ENCODE measurements at places on chromosomes 4 and X.

DNA sequence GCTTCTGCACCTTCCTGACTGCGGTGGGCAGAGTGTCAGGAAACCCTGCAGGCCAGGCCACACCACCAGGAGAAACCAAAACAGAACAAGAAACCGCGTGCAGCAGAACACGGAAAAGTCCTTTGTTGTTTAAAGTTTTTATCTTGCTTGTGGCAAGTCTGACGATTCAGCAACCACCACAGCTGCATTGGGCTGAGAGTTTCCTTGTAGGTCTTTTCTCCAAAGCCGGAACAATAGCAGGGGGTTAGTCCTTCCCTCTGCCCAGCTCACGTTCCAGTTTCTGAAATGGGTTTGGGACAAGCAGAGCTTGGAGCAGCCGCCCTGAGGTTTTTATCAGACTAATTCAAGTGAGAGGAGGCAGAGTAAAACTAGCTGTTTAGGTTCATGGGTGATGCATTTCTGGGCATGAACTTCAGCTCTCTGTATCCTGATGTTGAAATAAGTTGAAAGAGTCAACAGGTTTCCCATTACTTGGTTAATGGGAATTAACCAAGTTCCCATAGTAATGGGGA, 216.9 kb downstream of the PTTG2 start:
- peak; percentile 70 for DNase-seq

GRCh38 chr4:76704133-76704881, 193.6 kb downstream of the SOWAHB start:
- no peak for DNase-seq

DNA sequence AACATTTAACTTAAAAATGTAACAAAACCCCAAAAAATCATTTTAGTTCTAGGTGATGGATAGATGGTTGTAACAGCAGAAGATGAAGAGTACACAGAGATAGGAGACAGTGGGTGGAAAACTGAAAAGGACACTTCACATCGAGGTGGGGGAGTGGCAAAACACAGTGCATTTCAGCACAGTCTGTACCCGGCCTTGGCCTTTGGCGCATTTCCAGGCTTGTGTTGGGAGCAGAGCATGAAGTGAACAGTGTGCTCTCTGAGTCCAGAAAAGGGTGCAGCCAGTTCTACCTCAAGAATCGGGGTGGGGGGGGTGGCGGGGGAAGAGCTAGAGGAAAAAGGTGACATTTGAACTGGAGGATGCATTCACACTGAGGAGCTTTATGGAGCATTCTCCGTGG, 4.3 kb downstream of the TSPYL2 start:
- no peak for DNase-seq

GRCh38 chr4:14087459-14087858, 459.9 kb upstream of the BOD1L1 start:
- DNase-seq: no peak

DNA sequence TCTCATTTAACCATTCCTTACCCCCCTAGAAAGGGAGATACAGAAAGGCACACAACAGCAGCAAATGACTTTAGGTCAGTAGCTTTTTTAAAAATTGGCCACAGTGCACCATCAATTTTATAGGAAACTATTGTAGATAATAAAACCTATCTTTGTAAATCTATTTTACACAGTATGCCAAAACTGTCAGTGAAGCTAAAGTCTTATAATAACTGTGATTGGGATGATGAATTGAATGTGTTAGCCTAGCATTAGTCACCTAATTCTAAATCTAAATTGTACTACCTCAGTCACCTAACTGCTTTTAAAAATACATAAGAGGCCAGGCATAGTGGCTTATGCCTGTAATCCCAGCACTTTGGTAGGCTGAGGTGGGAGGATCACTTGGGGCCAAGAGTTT, 44.2 kb downstream of the SH3RF1 start:
- DNase-seq: no peak

DNA sequence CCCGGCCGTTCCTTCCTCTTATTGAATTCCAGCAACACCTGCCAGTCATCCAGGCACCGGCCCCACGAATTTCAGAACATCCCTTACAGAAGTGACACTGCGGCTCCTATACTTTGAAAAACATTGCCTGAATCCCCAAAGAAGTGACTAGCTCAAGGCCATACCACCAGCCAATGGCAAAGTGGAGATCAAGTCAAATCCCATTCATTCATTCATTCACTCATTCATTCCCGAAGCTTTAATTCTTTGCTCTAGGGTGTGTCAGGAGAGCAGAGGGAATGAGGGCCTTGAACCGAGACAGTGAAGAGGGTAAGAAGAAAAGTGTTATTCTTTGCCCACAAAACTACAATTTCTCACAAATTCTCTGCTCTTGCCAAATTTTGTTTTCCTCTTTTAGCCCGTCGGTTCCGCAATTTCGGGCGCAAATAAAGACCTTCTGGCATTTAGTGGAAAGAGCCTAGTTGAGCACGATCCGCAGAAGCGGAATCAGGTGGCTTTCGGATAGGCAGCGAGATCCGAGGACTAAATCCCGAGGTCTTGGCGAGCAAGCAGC, 824 bp upstream of the HMGB3 start:
- DNase-seq: no peak

GRCh38 chr4:54913751-54914526, 211.5 kb downstream of the KDR start:
- no peak for DNase-seq

- no peak for DNase-seq
Observed at GRCh38 chrX:40966213-40966820, 118.9 kb upstream of the USP9X start.

DNA sequence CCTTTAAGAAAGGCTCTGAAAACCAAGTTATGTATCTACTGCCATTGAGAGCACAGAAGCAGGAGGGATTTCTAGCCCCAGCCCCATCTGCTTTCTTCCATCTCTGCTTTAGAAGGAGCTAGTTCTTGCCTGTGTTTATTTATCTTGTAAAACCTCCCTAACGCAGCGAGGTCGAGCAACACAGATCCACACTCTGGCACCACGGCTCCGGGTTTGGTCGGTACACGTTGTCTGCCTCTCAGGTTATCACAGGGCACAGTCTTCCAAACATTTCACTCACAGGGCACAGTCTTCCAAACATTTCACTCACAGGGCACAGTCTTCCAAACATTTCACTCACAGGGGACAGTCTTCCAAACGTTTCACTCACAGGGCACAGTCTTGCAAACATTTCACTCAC, 69.7 kb upstream of the TLR3 start:
- DNase-seq: no peak

- DNase-seq: no peak
Observed at GRCh38 chr4:118417325-118417724, 64.5 kb upstream of the PRSS12 start.

DNA sequence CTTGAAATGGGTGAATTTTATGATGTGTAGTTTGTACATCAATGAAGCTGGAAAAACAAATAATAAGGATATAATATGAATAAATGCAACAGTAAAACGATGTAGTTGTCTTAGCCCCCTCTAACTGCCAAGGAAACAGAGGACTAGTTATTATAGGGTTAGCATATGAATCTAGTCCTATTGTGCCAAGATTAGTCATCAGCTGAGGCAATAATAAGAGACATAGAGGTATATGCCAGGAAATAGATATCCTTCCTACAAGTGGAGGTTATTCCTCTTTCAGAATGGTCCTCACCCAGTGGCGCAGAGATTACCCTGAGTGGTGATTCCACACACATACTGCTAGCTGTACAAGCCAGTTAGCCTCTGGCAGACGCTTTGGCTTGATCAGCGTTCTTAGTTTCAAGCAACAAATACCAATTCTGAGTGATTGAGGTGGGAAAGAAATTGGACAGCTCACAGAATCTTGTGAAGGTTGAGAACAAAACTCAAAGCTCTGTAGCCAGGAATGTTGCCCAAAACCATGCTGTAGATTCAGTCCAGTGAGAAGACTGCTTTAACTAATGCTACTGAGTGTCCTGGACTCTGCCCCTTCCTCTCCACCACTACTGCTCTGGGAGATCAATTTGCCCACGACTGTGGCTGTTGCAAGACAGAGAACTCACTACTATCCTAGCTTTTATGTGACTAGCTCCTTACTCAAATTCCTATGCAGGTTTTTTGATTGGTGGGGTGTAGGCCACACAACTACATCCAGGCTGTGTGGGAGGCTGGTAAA, 27.0 kb upstream of the ZNF280C start:
- DNase-seq: no peak

GRCh38 chr4:173490817-173491528, 39.1 kb downstream of the HAND2 start:
- DNase-seq: no peak

DNA sequence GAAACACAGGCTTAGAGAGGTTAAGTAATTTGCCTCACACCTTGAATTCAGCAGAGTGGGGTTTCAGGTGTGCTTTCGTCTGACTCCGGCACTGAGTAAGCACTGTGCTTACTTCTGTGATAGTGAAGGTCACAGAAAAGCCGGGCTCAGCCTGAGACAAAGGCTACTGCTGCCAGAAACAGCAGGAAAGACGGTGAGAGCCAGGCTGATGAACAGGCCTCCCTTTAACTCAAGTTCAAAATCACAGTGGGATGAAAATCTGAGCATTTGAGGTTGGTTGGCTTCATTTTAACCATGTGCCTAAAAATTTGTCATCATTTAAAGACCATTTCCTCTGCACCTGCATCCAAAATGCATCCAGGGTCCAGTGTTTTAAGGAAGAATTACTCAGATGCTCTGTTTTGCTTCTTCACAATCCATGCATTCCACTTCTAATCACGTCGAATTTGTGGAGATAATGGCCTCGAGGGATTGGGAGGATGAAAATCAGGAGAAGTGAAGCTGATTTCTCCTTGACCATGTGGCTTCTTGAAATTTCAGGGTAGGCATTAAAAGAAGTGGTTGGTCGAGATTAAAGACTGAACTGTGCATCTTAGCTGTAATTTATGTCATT, 121.2 kb upstream of the LNX1 start:
- DNase-seq: no peak

DNA sequence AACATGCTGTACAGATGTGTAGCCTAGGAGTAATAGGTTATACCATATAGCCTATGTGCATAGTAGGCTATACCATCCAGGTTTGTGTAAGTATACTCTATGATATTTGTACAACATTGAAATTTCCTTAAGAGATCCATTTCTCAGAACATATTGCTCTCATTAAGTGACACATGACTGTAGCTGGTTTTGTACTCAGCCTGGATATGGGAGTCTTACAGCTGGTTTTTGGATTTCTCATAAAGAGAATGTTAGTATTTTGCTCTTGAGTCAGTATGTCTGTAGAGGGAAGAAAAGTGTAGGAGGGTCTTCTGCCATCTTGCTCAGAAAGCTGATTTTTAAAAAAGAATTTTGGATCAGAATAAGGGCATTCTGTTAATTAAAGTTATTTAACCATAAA, 85.3 kb downstream of the SMARCA5 start:
- DNase-seq: no peak

- DNase-seq: no peak
Observed at GRCh38 chr4:67483868-67484602, 61.3 kb downstream of the CENPC start.

DNA sequence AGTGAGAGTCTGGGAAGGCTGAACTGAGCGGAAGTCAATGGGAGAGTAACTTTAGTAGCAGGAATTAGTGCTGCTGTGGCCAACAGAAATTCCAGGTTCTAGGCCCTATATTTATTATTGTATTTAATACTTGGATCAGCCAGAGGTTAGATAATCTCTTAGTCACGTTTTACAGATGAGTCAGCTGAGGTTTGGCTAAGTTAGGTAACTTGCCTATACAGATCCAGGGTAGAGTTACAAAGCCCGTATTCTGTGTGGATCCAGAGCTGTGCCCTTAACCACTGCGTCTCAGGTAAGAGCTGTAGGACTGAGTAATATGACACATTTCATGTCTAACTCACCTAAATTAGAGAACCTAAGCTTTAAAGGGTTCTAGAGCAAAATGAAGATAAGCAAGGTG, 20.5 kb downstream of the PSMD10 start:
- DNase-seq: no peak

DNA sequence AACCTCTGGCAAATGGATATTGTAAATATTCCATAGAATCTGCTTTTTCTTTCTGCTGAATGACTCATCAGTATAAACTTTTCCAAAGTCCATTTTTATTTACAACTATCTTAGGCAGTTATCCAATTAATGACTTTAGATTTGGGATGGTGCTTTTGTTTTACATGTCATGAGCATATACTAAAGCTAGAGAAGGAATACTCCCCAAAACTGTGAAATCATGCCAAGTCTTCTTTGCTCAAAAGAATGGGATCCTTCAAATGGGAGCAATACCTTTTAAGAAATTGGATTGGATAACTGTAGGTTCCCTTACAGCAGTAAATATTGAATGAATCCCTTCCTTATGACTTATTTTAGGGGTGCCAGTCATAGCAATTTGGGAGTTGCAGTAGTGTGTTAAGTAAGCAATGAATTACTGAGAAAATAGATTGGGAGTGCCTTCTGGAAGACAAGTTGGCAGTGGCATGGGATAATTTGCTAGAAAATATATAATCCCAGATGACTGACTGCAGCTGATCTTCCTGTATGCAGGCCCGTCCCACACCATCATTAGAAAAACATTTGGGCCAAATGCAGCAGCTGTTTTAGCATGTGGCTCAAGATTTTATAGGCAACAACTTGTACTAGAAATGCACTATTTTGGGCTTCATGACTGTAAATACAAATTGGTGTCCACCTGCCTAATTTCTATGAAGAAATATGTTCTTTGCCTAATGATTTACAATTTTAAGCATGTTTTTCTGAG, 2.8 kb downstream of the TMPRSS11D start:
- no peak for DNase-seq

DNA sequence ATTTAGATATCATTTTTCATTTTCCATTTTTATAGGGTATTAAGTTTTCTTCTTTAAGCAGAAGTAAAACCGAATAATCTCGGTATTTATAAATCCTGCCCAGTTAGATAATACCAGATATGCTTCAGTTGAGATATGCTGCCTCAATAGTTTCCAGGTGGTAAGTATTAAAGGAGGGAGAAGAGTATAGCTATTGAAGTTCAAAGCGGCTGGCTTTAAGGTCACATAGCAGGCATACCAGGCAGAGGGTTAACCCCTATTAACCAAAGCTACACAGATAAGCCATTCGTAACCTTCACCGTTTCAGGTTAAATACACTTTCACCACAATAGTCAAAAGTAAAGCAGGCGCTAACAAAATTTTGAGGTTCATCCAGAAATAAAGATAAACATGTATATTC, 54.2 kb downstream of the EDNRA start:
- DNase-seq: no peak

GRCh38 chr4:99645036-99645435, 12.6 kb downstream of the C4orf54 start:
- no peak for DNase-seq

- DNase-seq: no peak
Observed at GRCh38 chr4:102350634-102351033, 5.4 kb upstream of the SLC39A8 start.

GRCh38 chrX:74251006-74251930, 52.7 kb upstream of the ZCCHC13 start:
- no peak for DNase-seq

GRCh38 chr4:81682492-81682891, 210.8 kb upstream of the RASGEF1B start:
- no peak for DNase-seq

DNA sequence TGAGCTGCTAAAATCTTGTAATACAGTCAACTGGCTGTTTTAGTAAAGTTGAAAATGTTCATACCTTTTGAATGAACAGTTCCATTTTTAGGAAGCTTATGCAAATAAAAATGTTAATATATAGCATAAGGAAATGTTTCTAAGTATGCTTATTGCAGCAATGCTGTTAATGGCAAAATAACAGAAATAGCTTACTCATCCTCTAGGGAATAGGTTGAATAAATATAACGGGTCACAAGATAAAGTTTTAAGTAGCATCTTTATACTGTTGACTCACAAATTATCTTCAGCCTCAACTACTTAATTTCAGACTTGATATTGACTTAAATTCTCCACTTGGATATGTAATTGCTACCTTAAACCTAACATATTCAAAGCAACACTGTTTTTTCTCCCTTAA, 27.7 kb downstream of the HERC3 start:
- no peak for DNase-seq

GRCh38 chr4:28092610-28093009, 1232.0 kb downstream of the STIM2 start:
- no peak for DNase-seq

Measured in activated CD8-positive, alpha-beta memory T cell treated with anti-CD3 and anti-CD28 coated beads, Interleukin-2, amount 50 U/mL, for 48 hours (primary cell).